ENCODE measurements at places on chromosomes 13 and 19.

- DNase-seq: no peak
These were observed 3.8 kb upstream of the SLC25A42 start for GRCh38 chr19:19059837-19060611.

DNA sequence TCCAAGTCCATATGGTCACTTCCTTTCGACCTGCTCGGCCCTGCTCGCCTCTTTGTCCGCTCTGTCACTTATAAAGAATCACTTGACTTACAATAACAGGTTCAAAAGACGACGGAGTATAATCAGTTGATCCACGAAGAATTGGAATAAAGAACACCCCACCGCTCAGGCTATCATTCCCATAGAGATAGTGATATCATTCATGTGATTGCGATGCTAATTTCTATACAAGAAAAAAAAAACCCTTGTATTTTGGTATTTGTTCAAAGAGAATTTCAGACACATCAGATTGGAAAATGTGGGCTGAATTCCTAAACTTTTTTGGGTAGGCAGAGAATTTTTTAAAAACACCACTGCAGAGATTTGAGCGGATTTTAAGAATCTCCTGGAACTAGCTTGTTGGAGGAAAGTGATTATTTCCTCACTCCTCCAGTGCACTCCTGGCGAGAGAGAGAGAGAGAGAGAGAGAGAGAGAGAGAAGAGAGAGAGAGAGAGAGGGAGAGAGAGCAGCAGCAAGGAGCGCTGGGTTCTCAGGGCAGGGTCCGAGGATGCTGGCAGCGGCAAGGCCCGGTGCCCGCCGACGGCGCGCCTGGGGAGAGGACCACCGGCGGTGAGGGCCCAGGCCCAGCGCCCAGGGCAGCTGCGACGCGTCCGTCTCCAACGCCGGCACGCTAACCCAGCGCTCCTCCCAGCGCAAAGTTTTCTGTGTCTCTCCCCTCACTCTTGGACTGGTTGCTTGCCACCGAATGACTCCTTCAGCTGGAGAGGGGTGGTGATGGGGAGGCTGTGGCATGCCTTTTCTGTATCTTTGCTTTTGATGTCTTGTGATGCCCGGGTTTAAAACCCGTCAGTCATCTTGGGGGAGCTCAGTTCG lies 149.0 kb upstream of the ZNF536 start:
- no peak for DNase-seq

- DNase-seq: no peak
These were observed 63.4 kb upstream of the DIAPH3 start for GRCh38 chr13:60227158-60227557.

GRCh38 chr13:50449465-50449864 lies 394.0 kb downstream of the DLEU7 start:
- no peak for DNase-seq

- DNase-seq: no peak
These were observed at the start of gene LRRC8E for GRCh38 chr19:7888145-7888825. Gene LRRC8E, plus strand, starts transcription at chr19:7888510. Its CDS starts 7,094 bp downstream, at chr19:7895604.

DNA sequence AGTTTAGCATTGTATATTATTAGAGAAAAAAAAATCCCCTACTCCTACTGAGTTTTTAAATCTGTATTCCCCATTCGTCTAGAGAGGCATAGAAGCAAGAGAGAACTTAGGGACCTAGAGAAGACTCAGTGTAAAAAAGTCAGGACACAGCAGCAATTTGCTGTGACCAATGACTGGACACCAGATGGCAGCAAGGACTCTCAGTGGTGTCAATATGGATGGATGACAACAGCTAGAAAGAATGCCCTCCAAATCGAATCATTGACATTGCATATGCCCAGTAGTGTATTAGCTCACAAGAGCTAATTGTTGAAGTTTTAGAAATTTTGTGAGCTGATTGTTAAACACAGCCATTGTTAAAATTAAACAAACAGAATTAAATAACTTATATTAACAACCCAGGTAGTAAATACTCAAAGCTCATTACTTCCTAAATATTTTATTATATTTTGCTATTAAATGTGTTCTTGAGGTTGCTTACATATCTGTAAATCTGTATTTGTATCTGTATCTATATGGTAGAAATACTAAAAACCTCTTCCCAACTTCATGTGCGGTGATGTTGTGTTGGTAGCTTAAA lies 43.9 kb downstream of the SIAH3 start:
- no peak for DNase-seq
